ENCODE measurements at places on chromosomes 4 and X.

- DNase-seq: no peak
These were observed 83.4 kb downstream of the SHISA3 start for GRCh38 chr4:42480717-42481116.

DNA sequence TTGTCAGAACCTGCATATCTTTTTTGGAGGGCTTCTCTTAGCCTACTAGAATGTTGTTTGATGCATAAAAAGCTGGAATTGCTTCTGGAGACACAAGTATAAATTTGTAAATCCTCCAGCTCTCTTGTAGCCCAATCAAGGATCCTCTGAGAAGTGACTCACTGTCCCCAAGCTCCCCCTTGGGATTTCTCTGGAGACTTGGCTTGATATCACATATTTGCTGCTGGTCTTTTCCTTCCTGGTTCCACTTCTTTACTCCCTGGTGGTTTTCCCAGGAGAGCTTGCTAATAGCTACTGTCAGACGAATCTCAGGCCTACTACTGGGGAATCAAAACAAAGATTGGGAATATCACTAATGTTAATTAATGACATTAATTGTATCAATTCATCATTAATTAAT is 173.1 kb downstream of the STK32B start:
- DNase-seq: no peak

- no peak for DNase-seq
These were observed 58.5 kb downstream of the NPY1R start for GRCh38 chr4:163273922-163274321.

DNA sequence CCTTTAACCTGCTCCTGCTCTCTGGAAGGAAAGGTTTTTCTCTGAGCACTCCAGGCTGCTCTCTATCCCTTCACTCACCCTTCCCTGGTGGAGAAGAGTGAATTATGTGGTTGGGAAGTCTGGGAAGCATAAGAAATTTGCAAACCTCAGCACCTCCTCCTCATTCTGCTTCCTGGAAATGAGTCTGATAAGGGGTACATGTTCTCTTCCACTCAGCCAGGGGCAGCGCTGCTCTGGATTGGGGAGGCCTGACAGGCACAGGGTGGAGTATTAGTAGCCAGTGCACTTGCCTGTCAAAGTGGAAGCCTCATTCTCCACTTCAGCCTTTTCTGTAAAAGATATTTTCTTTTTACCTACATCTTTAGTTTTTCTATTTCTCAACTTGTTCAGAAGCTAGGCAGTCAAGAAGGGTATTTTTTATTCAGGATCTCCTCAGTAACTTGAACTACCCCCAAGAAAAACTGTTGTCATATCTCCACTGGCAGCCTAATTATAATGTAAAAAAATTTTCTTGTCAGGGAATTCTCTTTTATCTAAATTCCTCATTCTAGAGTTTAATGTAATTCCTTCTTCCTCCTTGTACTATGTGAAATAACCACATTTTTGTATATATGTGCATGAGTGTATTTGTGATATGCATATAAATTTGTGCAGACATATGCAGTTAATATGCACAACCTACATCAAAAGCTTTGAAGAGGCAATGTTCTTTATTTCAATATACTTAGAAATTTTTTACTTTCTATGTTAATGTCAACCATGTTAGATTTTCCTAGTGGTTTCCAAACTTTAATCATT is 15.3 kb downstream of the ADAMTS3 start:
- no peak for DNase-seq

- DNase-seq: no peak
These were observed 49.6 kb downstream of the MAP7D2 start for GRCh38 chrX:20066968-20067708.

- no peak for DNase-seq
These were observed 402.7 kb upstream of the TEX13C start for GRCh38 chrX:124917011-124917410.

DNA sequence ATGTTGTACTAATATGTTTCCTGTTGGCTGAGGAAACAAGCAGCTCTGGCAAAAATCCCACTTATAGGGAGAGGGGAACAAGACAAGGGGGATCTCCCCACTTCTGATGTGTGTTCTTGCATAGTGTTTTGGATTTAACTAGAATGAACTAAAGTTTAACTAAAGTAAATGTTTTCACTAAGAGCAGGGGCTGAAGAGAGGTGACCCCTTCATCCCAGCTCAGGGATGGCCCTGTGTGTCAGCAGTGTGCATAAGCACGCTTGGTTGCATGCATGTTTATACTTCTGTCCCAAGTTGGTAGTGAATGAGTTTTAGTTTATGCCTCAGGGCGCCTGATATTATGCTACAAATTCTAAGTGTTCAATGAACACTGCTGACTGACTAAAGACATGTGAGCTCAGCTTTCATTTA is 169.4 kb downstream of the MGST2 start:
- no peak for DNase-seq

- no peak for DNase-seq
These were observed 24.7 kb upstream of the PRPS1 start for GRCh38 chrX:107603429-107604159.

GRCh38 chr4:36000941-36001557 is 243.3 kb downstream of the ARAP2 start:
- DNase-seq: no peak

- DNase-seq: no peak
These were observed 321.3 kb downstream of the RAB28 start for GRCh38 chr4:13162886-13163285.

GRCh38 chr4:34790131-34790530 is 1454.2 kb downstream of the ARAP2 start:
- DNase-seq: no peak

DNA sequence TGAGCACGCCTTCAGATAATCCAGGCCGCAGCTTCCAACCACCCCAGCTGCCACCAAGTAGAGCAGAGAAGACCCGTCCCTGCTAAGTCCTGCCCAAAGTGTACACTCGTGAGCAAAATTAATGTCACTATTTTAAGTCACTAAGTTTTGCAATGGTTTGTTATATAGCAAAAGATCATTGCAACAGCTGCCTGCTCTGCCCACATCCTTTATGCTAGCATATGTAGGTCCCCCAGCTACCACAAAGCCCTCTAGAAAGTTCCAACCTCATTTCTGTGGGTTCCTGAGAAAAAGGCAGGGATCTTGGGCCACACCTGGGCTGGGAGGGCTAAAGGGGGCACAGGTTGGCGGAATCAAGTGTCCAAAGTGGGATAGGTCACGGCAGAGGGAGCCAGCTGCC is 346.9 kb downstream of the BCOR start:
- no peak for DNase-seq

GRCh38 chrX:129996120-129996519 is 13.7 kb downstream of the BCORL1 start:
- no peak for DNase-seq

All from activated T-cell treated with anti-CD3 and anti-CD28 coated beads for 1 hour (primary cell).